SK-N-MC (cell line): ENCODE measurements at places on chromosomes 6 and 20.

DNA sequence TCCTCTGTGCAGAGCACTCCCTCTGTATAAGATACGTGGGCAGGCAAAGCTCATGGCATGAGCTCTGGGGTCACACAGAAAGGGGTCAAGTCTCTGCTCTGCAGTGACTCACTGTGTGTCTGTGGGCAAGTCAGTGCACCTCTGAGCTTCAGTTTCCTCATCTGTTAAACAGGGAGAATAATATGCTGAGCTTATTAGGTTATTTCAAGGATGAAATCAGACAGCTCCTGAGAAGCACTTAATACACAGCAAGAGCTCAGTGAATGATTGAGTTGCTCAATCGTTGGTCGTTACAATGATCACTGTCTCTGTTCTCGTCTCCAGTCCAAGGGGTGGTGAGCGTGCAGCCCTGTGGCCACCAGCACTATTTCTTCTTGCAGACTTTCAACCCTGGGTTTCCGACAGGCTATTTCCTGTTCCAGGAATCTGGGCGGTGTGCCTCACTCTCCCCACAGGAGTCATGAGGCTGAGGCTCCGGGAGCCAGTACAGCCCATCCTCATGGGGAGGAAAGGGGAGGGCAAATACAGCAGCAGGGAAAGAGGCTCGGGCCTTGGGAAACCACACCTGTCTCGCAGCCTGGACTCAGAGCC is 28.9 kb downstream of the KIAA1755 start:
- DNase-seq, result no peak

GRCh38 chr6:35186571-35186970 is 27.2 kb upstream of the SCUBE3 start:
- no peak for DNase-seq

- no peak for DNase-seq
Observed at GRCh38 chr20:55656231-55656775, 349.0 kb downstream of the CBLN4 start.

DNA sequence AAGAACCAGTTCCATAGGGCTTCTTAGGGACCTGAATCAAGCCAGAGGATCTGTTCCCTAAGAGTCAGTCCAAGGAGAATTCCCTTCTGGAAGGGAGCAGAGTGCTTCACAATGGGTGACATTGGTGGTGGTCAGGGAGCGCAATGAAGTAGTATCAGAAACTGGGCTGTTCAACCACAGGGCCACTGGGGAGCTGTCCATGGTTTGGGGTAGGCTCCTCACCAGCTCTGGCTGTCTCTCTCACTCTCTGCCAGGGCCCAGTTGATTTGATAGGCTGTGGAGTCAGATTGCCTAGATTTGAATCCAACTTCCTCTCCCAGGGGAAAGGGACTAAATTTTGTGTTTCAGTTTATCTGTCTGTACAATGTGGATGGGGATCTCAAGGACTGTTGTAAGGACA is 36.7 kb upstream of the CHD6 start:
- no peak for DNase-seq

DNA sequence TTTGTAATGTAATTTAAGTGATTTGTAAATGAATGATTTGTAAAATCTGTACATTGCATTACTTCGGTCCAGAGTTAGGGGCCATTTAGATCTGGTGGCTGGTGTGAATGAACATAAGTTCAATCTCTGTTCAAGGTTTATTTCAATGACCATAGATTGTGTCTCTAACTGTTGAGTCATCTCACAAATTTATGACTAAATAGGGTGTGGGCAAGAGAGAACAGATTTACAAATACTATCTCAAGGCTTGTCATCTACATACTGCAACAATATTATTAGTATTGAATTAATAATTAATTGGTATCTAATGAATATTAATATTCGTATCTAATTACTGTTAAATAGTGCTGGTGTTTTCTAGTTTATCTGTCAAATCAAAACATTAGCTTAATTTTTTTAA is 115.3 kb upstream of the EDN1 start:
- DNase-seq, result no peak
